ENCODE measurements at places on chromosomes 2 and 18.

- DNase-seq, result no peak
Observed at GRCh38 chr18:3793545-3793944, 343.6 kb downstream of the TGIF1 start.

- no peak for DNase-seq
Observed at GRCh38 chr2:42947809-42948600, 155.6 kb upstream of the HAAO start.

DNA sequence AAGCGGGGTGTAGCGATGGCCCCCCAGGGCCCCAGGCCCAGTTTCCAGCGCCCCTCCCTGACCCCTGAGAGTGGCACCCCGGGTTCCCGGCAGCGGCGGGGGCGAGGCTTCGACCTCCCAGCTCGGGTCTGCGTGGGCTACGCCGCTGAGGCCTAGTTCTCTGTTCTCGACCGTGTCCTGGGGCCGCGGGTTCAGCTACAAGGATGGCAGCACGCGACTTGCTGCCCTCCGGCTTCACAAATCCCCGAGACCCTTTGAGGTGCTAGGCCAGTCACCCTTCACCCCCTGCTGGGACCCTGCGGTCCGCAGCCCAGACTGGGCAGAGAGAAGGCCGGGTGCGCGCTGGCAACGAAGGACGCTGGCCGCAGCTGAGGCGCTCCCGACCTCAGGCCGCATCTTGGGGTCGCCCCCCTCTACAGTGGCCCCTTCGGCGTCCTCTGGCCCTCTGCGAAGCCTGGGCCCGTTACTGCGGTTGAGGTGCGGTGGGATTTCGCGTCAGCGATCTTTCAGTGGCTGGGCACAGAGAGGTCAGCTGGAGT lies 1.2 kb downstream of the OTX1 start:
- no peak for DNase-seq

DNA sequence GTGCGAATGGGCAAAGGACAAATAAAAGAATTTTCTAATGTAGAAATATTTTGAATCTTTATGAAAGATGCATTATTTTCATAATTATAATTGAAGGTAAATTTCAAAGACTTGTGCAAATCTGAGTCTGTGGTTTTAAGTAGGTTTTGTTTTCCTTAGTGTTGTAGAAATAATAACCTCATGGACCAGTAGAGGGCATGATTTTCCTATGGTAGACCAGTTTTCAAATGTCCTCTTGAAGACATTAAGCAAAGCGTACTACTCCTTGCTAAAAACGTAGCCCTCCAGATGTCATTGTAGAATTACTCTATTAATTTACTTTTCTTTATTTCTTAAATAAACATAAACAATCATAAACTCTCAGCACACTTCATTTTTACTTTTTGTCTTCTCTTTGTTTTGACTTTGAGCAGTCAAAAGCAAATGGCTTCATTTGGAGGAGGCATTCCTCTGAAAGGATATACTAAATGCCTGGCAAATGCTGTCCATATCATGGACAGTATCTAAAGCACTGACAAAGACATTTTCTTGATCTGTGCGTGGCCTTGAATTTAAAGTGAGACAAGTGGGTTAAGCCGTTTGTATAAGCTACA lies 85.8 kb upstream of the FAM237A start:
- no peak for DNase-seq

DNA sequence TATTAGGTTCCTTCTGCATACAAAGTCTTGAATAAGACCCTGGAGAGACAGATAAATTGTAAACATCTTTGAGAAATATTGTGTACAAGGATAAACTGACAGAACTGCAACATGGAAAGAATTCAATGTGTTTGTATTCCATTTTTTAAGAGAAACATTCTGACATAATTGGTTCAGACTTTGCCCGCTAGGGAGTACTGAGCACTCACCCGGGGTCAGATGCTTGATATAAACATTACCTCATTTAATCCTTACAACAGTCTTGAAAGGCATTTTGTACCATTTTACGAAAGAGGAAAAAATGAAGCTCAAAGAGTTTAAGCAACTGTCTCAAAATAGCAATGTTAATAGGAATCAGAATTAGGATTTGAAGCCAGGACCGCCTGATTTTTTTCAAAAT lies 416.7 kb upstream of the CRIM1 start:
- DNase-seq, result no peak

- DNase-seq, result no peak
Observed at GRCh38 chr2:43792653-43793052, 18.8 kb downstream of the DYNC2LI1 start.

DNA sequence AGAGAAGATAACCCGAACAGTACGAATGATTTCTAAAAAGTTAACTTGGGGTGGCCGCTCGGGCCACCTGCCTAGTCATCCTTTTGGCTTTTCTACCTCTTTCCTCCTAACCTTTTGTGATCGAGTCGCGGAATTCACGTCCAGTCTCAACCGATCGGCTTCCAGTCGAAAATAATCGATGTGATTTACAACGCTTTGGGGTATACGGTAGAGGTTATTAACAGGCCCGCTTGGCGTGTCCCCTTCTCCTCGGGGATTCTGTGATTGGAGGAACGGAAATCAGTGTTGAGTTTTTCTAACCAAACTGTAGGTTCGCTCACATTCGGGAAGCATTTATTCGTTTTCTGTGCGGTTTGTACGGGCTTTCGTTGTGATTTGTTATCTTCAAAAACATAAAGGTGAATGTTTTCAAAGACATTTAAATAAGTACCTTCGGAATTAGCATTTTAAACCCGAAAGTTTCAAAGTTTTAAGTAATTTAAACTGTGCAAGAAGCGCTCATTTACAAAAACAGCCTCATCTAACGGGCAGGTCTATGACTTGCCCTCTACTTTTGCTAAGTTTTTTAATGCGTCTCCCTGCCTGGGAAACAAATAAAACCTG lies 588 bp upstream of the FOXI3 start:
- DNase-seq, result no peak

DNA sequence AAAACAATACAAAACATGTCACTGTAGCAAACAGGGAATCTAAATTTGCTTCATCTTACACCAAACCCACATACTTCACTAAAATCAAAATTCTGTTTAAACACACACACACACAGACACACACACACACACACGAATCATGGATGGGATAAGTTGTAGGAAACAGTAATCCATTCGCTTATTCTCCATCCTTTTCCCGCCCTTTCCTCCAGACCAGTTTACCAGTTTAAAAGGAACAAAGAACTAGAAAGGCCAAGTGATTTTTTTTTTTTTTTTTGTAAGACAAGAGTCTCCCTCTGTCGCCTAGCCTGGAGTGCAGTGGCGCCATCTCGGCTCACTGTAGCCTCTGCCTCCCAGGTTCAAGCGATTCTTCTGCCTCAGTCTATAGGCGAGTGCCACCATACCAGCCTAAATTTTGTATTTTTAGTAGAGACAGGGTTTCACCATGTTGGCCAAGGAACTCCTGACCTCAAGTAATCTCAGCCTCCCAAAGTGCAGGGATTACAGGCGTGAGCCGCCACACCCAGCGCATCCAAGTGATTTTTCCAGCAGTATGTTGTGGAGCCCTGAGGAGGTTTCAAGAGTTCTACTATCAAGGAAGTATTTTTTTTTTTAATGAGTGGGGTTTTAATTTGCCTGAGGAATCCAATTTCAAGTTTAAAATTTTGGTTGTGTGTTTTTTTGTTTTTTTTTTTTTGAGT lies 5.7 kb downstream of the PSME4 start:
- no peak for DNase-seq

DNA sequence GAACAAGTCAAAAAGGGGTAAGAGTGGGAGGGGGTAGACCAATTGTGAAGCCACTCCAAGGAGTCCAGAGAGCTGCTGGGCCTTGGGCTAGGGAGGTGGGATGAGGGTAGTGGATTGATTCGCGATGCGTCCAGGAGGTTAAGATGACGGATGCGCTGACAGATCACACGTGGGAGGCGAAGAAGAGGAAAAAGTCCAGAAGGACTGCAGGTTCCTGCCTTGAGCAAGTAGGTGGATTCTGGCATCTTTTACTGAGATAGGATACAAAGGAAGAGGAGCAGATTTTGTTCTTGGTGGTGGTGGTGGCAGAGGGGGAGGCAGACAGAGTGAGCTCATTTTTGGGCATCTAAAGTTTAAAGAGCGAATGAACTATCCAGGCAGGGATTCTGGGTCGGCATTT lies 76.5 kb downstream of the KCTD1 start:
- DNase-seq, result no peak

GRCh38 chr2:5215989-5216607 lies 476.1 kb upstream of the SOX11 start:
- no peak for DNase-seq

- DNase-seq, result no peak
Observed at GRCh38 chr18:79371561-79372121, 24.1 kb upstream of the NFATC1 start.

- no peak for DNase-seq
Observed at GRCh38 chr2:146124741-146125140, 1604.8 kb upstream of the ZEB2 start.

DNA sequence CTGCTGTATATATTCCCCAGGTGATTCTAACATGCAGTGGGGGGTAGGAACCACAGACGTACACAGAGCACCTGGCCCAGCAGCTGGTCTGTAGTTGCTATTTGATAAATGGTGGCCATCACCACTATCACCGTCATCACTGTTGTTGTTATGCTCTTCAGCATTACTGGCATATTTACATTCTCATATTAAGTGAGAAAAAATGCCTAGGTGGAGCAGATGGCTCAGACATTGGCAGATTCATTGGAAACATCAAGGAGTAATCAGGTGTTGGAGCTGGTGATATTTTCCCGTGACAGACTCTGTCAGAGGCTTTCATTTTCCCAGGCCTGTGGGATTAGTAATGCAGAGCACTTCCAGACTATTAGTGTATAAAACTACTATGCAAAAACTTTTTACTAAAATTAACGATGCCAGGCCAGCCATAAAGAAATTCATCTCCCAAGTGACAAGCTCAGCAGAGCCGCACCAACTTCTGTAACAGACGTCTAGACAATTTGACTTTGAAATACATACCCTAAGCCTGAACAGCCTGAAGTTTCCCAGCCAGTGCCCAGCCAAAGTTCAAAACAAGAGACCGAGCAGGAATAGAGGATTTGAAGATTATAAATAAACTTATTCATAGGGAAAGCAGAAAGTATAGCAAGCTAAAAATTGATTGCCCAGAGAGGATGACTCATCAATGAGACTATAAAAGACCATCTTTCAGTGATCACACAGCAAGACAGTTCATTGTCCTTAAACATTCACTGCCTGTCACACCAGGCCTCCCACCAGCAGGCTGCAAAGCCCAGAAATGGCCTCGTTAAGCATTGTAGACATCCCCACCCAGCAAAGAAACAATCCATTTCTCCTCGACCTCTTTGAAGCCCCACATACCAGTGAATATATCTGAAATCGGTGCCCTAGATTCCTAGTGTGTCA lies 247.4 kb upstream of the CHAC2 start:
- no peak for DNase-seq

GRCh38 chr18:27976806-27977408 lies 200.0 kb downstream of the CDH2 start:
- DNase-seq, result no peak

DNA sequence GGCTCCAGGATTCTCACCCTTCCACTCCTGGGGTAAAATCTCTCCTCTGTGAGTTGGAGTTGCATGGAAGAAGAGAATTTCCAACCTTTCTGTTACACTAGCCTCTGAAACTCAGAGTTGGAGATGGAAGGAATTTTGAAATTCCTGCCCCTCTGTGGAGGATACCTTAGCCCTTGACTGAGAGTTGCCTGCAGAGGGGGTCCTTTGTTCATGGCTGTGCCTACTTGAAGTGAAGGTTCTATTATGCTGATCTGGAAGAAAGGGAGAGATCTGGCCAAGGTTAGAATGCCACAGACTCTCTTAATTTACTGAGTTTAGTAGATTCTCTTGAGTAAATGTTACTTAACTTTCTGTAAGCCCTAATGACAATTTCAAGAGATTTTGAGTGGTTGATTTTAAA lies 626.6 kb upstream of the GYPC start:
- no peak for DNase-seq

- no peak for DNase-seq
Observed at GRCh38 chr2:17747684-17748452, 5.7 kb downstream of the SMC6 start.

GRCh38 chr18:77547757-77548156 lies 298.1 kb downstream of the GALR1 start:
- no peak for DNase-seq

DNA sequence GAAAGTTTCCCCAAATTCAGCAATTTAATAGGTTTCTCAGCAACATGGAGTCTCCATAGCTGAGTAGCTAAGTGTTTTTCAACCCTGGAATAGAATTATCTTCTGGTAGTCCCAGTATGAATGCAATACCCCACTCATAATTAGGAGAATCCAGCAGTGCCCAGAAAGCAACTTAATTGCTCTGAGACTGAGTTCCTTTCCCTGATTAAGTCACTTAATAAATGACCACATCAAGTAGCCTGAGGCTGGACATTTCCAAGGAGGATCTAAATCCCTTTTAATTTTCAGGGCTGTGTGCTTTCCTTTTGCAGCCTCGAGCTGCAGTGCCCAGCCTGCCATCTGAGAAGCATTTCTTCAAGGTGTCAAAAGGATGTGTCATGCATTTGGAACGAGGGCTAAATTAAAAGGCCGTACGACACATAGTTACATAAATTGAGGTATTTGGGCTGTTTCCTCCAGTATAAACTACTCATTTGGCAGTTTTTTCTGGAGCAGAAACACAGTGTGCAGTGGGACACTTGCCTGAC lies 17.7 kb upstream of the SIX2 start:
- no peak for DNase-seq

GRCh38 chr2:172639823-172640222 lies 83.9 kb downstream of the PDK1 start:
- no peak for DNase-seq

DNA sequence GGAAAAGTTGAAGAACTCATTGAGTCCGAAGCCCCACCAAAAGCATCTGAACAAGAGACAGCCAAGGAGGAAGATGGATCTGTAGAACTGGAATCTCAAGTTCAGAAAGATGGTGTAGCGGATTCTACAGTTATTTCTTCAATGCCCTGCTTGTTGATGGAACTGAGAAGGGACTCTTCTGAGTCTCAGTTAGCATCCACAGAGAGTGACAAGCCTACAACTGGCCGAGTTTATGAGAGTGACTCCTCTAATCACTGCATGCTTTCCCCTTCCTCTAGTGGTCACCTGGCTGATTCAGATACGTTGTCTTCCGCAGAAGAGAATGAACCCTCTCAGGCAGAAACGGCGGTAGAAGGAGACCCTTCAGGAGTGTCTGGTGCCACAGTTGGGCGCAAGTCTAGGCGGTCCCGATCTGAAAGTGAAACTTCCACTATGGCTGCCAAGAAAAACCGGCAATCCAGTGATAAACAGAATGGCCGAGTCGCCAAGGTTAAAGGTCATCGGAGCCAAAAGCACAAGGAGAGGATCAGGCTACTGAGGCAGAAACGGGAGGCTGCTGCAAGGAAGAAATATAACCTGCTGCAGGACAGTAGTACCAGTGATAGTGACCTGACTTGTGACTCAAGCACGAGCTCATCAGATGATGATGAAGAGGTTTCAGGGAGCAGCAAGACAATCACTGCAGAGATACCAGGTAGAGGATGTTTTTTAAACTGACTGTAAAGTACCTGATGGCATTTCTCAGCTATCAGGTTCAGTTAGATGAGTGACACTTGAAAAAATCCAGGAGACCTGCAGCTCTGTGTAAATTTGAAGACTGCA lies 111.9 kb downstream of the HAUS1 start:
- DNase-seq, result no peak
